NCI-H774 (cell line): ENCODE measurements at places on chromosomes 6 and 20.
A peak's percentile ranks its signal among the peaks of the same experiment; 100 is the strongest.

DNA sequence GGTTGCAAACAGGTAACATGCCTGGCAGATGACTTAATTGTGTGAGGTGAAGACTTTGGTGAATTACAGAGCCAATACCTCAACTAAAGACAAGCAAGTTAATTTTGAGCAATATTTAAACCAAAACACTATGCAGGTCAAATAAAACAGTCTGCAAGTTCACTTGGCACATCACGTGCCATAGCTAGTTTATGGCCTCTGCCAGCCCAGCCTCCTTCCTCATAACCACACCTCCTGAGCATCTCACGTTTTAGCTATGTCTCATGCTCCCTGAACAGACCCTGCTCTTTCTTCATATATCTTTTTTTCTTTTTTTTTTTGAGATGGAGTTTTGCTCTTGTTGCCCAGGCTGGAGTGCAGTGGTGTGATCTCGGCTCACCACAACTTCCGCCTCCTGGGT lies 4.5 kb upstream of the CNBD2 start:
- no peak for DNase-seq

DNA sequence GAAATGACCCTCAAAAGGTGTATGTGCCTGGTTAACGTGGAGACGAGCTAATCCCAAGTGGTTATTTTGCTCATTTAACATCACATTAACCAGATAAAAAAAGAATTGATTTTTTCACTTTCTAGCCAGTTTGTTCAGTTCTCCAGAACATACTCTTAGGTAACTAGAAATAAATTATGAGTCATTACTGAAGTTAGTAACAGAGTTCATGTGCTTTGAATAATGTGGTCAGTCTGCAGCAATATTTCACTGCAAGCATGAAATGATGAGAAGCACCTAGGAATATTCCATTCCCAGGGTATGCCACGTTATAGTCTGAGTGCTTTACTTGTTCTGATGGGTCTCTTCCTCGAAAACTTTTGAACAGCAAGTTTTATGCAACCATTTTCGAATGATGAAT lies 138.3 kb upstream of the INSM1 start:
- DNase-seq: no peak

DNA sequence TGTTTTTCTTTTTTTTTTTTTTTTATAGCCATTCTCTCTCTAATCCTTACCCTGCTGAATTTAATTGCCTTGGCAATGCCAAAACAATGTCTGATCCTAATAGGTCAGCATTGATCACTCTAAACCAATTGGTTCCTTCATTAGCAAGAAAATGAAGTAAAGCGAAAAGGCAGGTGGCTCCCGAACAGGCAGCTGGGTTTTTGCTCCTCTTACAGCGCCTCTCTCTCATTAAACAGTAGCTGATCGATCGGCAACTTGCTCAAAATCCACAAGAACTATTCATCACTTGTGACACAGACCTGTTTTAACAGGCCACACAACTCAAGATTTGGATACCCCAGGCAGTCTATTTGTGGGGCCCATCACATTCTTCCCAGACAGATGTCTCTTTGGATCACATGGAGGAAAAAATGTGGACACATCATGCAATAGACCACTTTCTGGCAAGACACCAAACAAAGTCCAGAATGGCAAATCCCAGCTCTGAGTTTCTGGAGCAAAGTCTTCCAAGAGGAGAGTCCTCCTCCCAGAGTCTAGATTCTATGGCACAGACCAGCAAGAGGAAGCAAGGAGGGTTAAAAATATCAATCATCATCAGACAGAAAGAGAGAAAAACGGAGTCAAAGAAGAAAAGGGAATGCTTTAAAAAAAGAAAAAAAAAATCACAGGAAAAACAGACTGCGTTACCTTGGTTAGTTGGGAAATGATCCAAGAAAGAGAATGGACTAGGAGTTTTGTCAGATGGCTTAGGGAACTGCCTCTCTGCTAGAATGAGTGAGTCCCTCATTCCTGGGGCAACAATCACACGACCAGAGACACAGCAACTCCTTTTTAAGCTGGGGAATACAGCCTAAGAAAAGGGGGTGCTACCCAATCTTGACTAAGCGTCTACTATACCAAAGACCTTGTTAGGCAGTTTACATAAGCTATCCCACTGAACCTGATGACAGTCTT lies 247.8 kb downstream of the BTBD9 start:
- no peak for DNase-seq

DNA sequence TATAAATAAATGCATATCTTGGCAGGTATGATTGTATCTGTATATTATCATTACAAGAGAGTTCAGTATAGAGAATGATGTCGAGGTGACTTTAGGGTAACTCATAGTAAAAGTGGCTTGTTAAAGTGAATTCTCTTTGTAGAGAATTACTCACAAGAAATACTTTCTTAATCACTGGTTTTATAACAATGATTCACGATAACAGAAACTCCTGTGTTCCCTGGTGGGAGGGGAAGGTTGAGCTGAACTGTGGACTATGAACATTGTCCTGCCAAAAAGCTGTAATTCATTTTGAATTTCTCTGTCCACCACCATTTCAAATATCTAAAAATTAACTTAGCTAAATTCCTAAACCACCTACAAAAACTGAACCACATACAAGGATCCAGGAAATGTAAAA lies 7.7 kb downstream of the TPMT start:
- DNase-seq: no peak

DNA sequence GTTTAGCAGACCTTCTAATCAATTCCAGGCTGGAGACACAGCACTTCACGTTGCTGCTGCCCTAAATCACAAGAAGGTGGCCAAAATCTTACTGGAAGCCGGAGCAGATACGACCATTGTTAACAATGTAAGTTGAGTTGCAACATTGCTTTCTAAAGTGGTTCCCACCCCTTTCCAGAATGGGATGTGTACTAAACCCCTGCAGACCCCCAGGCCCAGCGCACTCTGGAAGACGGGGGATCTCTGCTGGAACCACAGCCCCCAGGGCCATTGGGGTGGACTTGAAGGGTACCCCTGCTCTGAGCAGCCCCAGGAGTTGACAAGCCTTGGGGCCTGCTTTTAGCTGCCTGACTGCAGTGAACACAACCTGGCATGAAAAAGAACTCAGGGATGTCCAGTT lies 22.0 kb downstream of the LYRM2 start:
- DNase-seq: no peak

DNA sequence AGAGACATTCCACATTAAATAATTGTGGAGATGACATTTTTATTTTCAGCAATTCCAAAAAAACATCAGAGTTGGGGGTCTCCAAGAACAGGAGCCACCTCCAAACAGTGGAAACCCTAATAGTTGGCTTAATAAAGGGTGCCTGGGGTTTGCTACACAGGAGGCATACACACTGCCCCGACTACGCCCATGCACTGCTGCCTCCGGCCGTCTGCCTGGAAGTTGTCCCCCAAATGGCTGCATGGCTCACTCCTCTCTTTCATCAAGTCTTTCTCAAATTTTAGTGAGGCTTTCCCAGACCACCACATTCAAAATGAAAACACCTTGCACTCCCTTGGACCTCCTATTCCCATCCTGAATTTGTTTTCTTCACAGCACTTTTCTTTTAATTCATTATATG lies 58.8 kb downstream of the ZMYND8 start:
- DNase-seq: no peak

DNA sequence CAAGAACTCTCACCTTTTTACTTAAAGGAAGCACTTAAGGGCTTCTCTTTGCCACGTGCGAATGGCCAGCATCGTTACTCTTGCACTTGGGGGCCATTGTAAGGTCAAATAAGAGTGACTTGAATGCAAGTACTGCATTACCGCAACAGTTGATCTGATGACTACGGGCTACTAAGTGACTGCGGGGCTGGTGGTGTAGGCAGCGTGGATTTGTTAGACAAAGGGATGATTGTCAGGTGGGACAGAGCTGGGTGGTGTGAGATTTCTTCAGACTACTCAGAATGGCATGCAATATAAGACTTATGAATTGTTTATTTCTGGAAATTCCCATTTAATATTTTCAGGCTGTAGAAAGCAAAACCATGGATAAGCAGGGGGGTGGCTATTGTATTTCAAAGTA lies 199.7 kb upstream of the UST start:
- no peak for DNase-seq

DNA sequence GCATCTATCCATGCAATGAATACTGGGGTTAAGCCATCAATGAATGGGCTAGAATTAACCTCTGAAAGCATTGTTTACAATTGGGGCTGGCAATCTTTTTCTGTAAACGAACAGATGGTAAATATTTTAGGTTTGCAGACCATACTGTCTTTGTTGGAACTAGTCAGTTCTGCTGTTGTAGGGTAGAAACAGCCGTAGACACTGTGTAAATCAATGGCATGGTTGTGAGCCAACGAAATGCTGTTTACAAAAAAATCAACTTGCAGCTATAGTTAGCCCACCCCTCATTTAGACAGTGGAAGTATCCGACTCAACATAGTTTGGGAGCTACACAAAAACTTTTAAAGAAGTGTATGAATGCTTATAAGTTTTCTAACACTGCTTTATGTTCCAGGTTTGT lies 91.5 kb downstream of the BCKDHB start:
- no peak for DNase-seq

- DNase-seq: no peak
Measured at GRCh38 chr6:168122521-168122920, 43.5 kb upstream of the FRMD1 start.

GRCh38 chr6:11953641-11954040 lies 58.5 kb upstream of the HIVEP1 start:
- no peak for DNase-seq

DNA sequence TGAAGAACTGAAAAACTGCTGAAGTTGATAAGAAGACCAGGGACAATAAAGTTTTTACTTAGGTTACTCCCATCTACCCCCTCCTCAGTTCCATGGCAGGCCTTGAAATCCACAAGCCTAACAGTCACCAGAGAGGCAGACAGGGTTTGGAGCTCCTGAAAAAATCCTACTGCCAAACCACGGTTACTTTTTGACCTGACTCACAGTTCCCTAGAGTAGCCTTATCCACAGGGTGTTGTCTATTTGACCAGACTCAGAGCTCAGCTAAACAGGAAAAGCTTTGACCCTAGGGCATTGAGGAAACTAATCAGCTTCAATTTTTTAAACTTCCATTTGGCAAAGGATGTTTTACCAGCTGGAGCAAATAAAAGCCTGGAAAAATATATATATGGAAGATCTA lies 257.7 kb upstream of the NT5E start:
- DNase-seq: no peak

DNA sequence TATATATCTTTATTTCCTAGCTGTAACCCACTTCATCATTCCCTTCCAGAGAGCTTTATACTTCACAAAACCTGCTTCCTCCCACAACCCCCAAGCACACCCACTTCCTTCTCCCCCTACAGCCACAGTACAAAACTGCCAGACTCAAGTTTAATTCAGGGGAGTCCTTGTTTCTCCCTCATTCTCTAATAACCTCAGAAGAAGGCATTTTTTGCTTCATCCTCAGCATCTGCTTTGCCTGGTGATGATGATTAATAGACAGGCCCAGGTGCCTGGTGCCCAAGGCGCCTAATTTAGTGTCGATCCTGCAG lies 414.3 kb downstream of the KIF16B start:
- DNase-seq: no peak

DNA sequence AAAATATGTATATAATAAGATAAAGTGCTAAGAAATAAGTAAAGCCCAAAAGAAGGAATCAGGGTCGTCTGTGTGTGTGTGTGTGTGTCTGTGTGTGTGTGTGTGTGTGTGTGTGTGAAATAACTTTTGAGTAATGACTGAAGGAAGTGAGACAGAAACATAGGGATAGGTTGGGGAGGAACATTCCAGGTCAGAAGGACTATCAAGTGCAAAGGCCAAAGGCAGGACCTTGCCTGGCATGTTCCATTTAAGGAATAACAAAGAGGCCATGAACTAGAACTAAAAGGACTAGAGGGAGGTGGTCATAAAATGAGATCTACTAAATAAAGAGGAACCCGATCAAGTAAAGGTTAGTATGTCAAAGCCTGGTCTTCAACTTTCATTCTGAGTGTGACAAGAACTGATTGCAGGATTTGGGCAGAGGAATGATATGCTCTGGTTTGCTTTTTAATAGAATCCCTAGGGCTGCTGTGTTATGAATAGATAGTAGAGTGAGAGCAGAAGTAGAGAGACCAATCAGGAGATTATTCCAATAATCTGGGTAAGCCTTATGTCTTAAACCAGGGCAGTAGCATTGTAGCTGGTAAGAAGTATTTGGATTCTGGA lies 6.9 kb downstream of the ENPP3 start:
- no peak for DNase-seq

GRCh38 chr6:100099189-100100074 lies 105.4 kb upstream of the MCHR2 start:
- DNase-seq: peak; percentile 54

GRCh38 chr20:59736366-59736765 lies 132.0 kb downstream of the PHACTR3 start:
- no peak for DNase-seq

DNA sequence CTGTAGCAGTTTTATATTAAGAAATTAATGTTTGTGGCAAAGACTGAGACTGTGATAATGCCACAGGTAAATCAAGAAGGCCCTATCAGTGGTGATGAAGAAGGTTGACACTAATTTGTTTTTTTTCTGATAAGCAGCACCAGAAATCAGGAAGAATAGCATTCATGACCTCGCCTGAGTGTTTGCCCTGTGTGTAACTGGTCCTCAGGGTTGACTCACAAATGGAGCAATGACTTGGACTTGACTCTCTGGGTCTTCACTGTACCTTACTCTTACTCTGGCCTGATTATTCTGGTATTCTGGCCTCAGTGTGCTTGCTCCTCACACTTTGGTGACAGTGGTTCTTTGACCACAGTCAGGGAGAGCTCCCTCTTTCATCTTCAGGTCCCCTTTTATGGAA lies 243.9 kb downstream of the HAO1 start:
- no peak for DNase-seq
